ENCODE measurements at places on chromosomes 7 and 10.

DNA sequence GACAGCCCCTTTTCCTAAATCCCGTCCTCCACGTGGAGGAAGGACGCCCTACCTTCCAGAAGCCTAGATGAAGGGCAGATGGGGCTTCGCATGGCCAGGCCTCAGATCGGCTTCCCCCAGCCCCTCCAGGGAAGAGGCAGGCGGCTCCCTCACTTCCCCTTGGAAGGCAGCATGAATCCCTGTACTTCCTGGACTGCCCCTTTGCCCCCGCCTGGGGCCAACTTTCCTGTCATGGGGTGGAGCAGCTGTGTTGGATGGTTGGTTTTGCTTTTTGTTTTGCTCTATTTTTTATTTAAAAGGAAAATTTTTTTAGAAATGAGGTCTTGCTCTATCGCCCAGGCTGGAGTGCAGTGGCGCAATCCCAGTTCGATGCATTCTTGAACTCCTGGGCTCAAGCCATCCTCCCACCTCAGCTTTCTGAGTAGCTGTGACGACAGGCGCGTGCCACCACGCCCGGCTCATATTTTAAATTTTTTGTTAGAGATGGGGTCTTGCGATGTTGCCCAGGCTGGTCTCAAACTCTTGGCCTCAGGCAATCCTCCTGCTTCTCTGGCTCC is 27.2 kb downstream of the GTF2IRD1 start:
- DNase-seq = peak; percentile 85

- no peak for DNase-seq
These were observed 590 bp downstream of the COL26A1 start for GRCh38 chr7:101363196-101363733.

- no peak for DNase-seq
These were observed 49.8 kb upstream of the AKR1E2 start for GRCh38 chr10:4776234-4776638.

DNA sequence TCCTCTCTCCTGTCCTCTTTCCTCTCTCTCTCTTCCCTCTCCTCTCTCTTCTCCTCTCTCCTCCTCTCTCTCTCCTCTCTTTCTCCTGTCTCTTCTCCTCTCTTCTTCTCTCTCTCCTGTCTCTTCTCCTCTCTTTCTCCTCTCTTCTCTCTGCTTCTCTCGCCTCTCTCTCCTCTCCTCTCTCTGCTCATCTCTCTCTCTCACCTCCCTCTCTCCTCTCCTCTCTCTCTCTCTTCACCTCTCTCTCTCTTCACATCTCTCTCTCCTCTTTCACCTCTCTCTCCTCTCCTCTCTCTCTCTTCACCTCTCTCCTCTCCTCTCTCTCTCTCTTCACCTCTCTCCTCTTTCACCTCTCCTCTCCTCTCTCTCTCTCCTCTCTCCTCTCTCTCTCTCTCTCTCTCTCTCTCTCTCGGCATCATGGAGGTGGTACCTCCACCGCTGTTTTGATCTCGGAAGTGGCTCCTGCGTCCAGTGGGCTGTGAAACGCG is 30.1 kb downstream of the CFAP46 start:
- DNase-seq = no peak

GRCh38 chr10:78944723-78945312 is 123.9 kb upstream of the ZMIZ1 start:
- DNase-seq = peak; percentile 96

- DNase-seq = peak; percentile 28
These were observed at the start of gene PLPP4 for GRCh38 chr10:120456626-120457430. TSS of gene PLPP4 (plus strand) at chr10:120457227. CDS start at chr10:120457306, 79 bp downstream.

- DNase-seq = no peak
These were observed 417.1 kb downstream of the AUTS2 start for GRCh38 chr7:70015353-70015752.

DNA sequence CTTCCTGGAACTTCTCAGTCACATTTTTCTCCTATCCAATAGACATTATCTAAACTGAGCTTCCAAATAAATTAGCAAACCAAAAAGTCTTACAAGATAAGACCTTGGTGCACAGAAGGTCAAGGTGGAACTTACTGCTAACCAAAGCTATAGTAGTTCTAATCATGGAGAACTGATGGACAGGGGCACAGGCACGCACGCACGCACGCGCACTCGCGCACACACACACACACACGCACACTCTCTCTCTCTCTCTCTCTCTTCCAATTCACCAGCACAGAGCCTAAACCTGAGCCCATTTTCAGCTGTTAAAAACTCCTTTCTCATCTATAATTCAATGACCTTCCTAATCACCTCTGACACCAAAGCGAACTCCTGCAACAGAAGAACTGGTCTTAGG is 7.5 kb downstream of the FGFR2 start:
- no peak for DNase-seq

GRCh38 chr7:85612514-85612913 is 425.7 kb upstream of the SEMA3D start:
- DNase-seq = no peak

DNA sequence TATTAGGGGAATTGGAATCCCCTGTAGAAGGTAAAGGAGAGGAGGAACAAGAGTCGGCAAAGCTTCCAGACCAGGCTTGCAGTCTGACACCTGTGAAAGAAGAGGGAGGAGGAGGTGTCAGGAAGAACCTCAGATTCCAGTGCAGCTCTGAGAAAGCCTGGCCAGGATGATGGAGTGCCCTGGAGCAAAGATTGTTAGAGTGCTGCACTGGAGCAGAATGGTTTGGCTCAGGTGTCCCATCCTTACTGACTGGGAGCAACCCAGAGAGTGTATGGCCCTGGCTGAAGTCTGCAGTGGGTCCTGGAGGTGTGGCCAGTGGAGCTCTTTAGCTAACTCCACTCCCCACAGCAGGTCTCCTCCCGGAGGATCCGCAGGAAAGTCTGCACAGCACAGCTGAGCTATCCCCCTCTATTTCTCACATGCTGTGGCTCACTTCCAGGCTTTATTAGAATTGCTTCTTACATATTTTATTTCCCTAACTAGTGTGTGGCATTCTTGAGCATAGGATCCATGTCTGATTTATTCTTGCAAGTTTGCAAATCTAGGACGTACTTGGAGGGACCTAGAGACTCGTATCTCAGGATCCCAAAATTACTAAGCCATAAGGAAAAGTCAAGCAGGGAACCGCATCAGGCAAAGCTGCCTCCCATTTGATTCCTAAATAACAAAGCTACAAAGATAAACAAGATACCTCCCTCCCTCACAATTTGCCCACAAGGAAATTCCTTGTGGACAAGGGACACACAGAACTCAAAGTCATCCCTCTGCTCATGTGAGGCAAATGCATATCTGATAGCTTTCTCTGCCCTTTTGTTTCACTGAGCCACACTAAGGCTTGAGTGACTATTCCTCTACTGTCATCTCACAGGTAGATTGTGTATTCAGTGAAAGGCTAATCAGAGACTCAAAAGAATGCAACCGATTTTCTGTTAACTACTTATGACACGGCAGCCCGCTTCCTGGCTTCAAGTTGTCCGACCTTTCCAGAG is 58.8 kb downstream of the VIM start:
- no peak for DNase-seq

GRCh38 chr7:2597273-2597640 is 34.5 kb upstream of the TTYH3 start:
- DNase-seq = no peak

Data from fibroblast of pulmonary artery (primary cell).